ENCODE measurements at places on chromosomes 5 and 9.

GRCh38 chr9:89864257-89864656, 259.4 kb downstream of the GADD45G start:
- no peaks in the 10 kb centered on the region for H3K36me3 ChIP-seq
- H3K27ac ChIP-seq = no peak overlapping the region
- H3K27me3 ChIP-seq = no peaks in the 10 kb centered on the region
- H3K4me1 ChIP-seq = peaks cover 4% of the 10 kb centered on the region
- peak; percentile 53 for DNase-seq

DNA sequence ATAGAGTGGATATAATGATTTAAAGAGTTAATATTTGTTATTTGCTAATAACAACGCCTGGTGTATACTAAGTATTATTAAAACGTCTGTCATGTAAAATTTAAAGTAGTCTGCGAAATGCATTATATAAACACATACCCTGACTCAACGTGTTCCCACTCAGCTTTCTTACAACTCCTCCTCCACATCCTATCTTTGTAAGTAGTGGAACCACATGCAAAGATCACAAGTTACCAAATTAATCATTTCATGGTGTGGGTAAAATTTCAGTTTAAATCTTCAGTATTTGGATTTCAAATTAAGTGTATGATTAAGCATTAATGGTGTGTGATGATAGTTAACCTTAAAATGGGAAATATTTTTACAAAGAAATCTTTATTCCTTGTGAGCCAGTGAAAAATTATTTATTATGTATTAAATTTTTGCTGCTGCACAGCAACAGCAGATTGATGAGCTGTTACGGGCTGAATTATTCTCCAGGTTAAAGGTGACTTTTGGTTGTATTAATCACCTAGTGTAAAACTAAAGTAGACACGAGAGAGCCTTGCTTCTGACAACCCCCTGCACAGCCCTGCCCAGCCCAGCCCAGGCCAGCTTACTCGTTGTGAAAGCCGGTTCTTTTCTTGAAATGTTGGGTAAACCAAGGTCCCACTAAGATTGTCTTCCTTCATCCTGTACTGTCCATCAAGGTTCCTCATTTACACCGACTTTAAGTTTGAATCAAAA, 373.5 kb downstream of the DTWD2 start:
- no peaks in the 10 kb centered on the region for H3K27me3 ChIP-seq
- H3K36me3 ChIP-seq = no peaks in the 10 kb centered on the region
- no peak overlapping the region for H3K27ac ChIP-seq
- no peak for DNase-seq
- no peaks in the 10 kb centered on the region for H3K4me1 ChIP-seq

- peaks cover 76% of the 10 kb centered on the region for H3K4me1 ChIP-seq
- H3K27me3 ChIP-seq = no peaks in the 10 kb centered on the region
- H3K36me3 ChIP-seq = no peaks in the 10 kb centered on the region
- H3K4me3 ChIP-seq = peak overlapping the region; percentile 60
These were observed 757 bp downstream of the SAPCD2 start for GRCh38 chr9:137069508-137070091.

DNA sequence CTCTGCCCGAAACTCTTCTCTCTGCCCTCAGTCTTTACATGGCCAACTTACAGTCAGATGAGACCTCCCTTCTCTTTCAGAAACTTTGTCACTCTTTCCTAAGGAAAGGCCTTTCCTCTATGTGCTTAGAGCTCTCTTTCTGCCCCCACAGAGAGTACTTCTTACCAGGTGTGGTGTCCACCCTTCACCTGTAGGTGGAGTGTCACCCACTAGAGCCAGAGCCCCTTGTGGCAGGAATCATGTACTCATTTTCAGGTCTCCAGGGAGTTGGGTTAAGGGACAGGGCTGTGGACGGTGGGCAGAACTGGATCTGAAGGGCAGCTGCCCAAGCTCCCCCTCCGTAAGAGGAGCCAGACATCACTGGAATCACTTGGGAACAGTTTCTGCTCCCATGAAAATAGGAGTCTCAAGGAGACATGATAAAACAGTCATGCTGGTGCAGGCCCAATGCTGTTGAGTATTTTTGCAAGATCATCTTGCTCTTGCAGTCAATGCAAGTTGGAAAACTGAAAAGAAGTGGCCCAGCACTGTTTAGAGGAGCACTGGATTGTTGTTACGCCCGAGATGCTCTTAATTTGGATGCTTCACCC, 436.7 kb downstream of the ZSWIM6 start:
- no peak overlapping the region for H3K4me3 ChIP-seq
- H3K36me3 ChIP-seq = no peaks in the 10 kb centered on the region
- no peaks in the 10 kb centered on the region for H3K27me3 ChIP-seq
- no peak for DNase-seq
- no peaks in the 10 kb centered on the region for H3K4me1 ChIP-seq

DNA sequence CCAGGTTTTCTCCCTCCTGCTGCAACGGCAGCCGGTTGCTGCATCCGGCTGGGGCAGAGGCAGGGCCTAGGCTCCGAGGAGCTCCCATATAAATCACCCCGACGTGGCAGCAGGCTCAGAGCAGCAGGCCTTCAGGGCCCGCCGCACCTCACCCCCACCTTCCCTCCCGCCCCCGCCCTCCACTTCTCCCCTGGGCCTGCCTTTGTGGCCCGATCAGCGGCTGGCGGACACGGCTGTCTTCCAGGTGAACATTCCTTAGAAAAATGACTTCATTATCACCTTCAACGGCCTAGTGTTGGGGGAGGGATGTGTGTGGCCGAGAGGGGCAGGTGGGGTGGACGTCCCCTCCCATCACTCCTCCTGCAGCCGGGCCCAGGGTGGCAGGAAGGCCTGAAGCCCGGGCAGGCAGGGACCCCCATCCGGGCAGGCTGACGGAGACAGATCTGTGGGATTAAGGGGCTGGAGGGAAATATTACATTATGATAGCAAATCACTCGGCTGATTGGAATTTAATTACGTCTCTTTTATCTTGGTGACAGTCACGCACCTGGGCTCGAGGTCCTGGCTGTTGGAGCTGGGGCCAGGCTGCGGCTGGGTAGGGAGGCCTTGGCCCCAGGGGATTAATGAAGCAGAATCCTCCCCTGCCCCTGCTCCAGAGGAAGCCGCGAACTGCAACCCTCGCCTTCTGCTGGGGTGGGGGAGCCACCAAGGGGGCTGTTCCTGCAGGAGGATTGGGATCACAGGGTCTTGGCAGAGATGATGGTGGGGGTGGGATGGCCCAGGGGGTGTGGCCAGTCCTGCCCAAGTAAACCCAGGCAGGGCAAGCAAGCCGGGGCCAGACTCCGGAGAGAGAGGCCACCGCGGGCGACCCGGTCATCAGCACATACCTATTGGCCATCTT, 38.4 kb upstream of the RXRA start:
- H3K36me3 ChIP-seq = no peaks in the 10 kb centered on the region
- H3K27me3 ChIP-seq = no peaks in the 10 kb centered on the region
- peak; percentile 59 for DNase-seq
